ENCODE measurements at places on chromosomes 2 and 18.

GRCh38 chr2:10283106-10284062 lies 19.3 kb upstream of the HPCAL1 start:
- no peak for DNase-seq

- DNase-seq = no peak
Observed at GRCh38 chr2:157032017-157032416, 225.5 kb upstream of the GALNT5 start.

DNA sequence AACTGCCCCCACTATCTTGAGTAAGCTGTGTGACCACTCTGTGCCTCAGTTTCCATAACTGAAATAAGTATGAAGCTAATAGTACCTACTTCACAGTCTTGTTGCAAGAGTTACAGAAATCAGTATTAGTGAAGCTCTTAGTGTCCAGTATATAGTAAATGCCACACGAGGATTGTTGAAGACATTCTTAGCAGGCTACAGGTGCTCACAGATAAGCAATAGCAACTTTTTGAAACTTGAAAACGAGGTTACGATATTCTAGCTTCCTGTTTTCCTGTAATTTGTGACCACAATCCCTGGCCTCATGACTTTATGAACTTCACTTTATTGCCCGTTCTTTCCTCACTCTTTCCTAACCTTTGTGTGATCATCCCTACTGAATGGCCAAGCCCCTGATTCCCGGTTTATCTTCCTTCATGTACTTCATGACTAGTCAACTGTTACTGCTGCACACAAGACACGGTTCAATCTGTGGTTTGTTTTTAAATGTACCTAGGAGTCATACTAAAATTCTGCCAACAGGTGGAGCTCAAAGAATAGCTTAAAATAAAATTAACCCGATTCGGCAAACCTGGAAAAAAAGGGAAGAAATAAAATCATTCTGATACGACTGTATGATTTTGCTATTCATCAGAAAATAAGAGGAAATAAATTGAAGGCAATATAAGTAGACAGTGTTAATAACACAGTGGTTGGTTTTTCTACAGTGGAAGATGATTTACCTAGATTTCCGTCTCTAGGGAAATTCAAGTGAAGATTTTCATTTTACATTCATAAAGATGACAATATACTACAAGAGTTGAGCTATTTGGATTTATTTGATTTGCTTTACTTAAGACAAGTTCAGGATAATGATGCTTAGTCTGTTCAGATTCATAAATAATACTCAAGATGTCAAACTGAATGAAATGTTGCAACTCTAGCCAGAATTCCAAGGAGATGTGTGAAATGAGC lies 38.1 kb upstream of the STAT1 start:
- peak; percentile 39 for DNase-seq

DNA sequence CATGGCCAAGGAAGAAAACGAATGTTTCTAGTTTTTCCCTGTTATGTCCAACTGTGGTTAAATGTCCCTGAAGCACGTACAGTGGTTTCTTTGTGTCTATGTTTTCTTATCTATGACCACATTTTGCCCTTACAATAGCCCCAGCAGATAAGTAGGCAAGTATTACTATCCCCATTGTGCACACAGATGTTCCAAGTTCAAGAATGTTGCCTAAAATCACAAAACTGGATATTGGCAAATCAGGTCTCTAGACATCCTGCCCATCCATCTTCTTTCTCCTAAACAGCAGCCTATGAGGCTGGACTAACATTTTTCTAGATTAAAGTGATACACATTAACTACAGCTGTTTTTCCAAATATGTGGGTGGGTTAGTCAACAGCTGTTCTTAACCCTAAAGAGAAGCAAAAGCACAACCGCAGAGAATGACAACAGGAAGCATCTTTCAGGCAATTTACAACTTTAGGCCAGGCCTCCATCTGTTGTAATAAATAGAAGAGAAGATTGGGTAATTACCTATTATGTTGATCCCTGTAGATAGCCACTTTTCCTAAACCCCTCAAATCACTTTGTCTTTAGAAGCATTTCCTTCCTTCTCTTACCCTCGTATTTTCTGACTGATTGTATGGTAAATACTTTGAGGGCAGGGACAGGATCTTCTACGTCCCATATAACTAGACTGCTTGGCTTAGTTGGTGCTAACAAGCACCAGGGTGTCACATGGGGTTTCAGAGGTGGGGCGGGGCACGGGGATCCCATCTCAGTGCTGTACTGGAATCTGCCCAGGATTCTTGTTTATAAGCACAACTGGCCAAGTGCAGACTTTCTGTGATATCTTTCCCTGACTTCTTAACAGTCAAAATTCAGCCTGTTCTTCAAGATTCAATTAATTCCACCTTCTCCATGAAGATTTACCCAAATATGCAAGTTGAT lies 132.1 kb upstream of the SETBP1 start:
- no peak for DNase-seq

GRCh38 chr2:71534826-71535225 lies 81.5 kb downstream of the DYSF start:
- DNase-seq = no peak

GRCh38 chr2:217954469-217954868 lies 48.3 kb downstream of the TNS1 start:
- no peak for DNase-seq

DNA sequence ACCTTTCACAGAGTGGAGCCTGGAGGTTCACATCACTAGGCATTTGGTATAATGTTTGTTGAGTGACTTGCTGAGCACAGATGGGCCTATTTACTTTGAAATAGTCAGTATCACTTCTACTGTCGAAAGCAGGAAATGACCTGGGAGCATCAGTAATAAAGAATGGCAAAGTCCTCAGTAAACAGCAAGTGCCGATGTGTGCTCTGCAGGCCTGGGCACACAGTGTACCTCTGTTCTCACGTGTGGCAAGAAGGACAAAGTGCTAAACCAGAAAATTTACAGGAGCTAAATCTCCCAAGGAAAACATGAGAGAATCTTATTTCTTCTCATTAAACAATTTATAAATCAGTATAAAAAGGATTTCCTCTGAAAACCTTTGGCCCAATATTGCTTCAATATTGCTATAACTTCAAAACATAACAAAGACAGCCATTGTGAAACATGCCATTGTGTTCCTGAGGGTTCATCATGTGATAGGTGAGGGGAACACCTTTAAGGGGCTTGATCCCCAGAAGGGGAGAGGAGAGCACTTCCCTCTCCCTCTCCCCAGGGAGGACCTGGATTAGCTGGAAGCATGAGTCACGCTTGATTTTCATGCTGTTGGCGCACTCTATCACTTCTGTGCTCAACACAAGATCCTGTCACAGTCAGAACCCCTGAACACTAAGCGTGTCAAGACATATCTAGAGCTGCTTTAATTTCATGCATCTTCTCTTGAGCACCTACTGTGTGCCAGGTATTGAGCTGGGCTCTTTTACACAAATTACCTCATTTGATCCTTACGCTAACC lies 131.5 kb upstream of the SMAD2 start:
- no peak for DNase-seq
